GM19239 (cell line): ENCODE measurements at places on chromosomes 3 and 15.

DNA sequence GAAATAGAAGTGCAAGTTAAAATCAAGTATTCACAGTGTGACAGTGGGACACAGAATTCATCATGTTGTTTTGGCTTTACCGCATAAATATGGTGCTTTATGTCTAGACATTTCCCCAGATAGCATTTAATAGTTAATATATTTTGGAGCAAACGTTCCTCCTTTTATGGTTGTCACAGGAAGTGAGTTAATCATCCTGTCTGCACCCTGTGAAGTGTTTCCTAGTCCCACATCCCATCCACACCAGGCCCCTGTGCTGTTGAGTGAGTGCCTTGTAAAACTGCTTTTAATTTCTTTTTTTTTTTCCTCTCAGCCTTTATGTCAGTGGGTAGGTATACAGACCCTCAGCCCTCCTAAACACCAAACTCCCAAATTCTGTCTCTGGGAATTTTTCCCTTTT is 393.7 kb downstream of the FEZF2 start:
- DNase-seq, result no peak

GRCh38 chr3:173869766-173870165 is 472.2 kb downstream of the NLGN1 start:
- no peak for DNase-seq

DNA sequence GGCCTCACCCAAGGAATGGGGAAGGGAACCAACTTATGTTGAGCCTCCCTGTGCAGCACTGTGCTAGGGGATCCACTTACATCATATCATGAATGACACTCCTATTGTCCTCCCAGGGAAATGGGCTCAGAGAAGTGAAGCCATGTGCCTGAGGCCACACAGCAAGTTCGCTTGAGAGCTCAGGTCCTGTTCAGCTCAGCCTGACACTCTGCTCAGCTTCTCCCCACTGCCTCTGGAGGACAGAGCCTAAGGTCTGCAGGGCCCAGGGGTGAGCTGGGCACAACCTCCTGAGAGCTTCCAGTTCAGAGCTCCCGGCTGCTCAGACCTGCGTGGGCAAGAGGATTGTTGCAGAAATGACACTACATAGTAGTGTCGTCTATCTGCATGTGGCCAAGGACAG is 76.0 kb upstream of the SEC13 start:
- no peak for DNase-seq

GRCh38 chr3:8822141-8822540 is 52.7 kb upstream of the OXTR start:
- DNase-seq, result no peak

GRCh38 chr15:81381720-81382119 is 7.7 kb upstream of the TMC3 start:
- no peak for DNase-seq

DNA sequence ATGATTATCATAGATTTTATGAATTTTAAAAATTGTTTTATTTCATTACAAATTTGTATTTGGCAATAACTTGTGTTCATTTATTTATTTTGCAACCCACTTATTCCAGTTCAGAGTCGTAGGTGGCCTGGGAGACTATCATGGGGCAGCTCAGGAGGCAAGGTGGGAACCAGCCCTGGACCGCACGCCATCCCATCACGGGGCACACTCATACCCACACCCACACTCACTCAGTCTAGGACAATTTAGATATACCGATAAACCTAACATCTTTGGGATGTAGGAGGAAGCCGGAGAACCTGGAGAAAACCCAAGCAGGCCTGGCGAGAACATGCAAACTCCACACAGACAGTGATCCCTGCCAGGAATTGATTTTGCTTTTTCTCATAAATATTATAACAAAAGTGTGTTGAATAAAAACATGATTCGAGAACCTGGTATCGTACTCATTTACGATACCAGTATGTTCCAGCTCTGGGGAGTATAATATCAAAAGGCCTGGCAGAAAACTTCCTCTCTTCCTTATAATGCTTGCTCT is 205.3 kb downstream of the NFKBIZ start:
- no peak for DNase-seq

DNA sequence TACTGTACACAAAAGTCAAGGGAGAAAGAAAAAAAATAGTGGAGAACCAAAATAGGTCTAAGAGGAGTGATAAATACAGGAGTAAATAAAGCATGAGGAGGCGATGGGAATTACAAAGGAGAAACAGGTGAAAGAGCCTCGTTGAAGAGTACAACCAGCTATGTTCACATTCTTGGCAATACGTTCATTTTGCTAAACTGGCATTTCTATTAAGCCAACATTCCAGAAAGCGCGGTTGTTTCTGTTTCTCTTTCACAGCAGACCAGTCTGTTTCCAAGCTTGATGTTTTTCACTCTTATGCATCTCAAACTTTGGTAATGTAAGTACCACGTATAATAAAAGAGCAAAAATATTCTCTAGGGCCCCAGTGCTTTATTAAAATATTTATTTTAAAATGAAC is 74.5 kb downstream of the NSUN3 start:
- DNase-seq, result no peak

DNA sequence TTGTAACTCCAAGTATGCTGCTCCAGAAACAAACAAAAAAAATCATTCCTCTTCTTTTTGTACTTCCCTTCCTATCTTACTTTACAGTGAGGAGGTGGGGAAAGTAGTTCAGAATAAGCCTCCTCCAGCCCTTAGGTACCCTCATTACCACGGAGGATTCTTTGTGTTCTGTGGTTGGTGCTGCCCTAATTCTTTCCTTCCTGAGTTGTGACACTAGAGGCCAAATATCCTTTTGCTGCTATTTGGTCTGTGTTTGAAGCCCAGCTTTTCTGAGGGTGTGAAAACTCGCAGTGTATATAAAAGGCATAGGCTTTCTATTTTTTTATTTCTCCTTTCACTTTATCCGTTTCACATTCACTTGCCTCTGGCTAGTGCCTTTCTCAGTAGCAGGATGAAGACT is 98.2 kb downstream of the HHLA2 start:
- DNase-seq, result no peak
